ENCODE measurements at places on chromosomes 16 and 17.

GRCh38 chr17:6439951-6440350 is 4.3 kb upstream of the PIMREG start:
- peaks cover 3% of the 10 kb centered on the region for H3K36me3 ChIP-seq
- H3K27me3 ChIP-seq: peaks cover 4% of the 10 kb centered on the region
- peaks cover 10% of the 10 kb centered on the region for H3K4me1 ChIP-seq
- DNase-seq: no peak
- H3K27ac ChIP-seq: no peak overlapping the region
- H3K4me3 ChIP-seq: no peak overlapping the region

GRCh38 chr16:19137201-19138128 is 23.7 kb downstream of the ITPRIPL2 start:
- peaks cover 42% of the 10 kb centered on the region for H3K4me1 ChIP-seq
- H3K27ac ChIP-seq: peak overlapping the region; percentile 74
- no peak for DNase-seq
- no peaks in the 10 kb centered on the region for H3K27me3 ChIP-seq
- no peaks in the 10 kb centered on the region for H3K36me3 ChIP-seq

GRCh38 chr16:88560714-88561484 is 9.3 kb upstream of the ZC3H18 start:
- H3K4me3 ChIP-seq: no peak overlapping the region
- peak; percentile 44 for DNase-seq
- peaks cover 4% of the 10 kb centered on the region for H3K27me3 ChIP-seq
- no peaks in the 10 kb centered on the region for H3K36me3 ChIP-seq
- H3K27ac ChIP-seq: no peak overlapping the region

DNA sequence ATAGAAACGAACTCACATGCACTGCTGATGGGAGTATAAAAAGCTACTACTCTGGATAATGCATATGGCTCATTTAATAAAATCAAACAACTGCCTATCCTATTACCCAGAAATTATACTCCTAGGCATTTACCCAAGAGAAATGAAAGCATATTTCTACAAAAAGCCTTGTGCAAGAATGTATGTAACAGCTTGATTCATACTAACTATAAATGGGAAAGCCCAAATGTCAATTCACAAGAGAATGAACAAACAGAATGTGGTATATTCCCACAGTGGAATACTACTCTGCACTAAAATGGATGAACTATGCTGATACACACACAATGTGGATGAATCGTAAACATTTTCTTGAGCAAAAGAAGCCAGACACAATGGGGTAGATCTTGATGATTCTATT is 38.4 kb downstream of the KIAA0753 start:
- peaks cover 26% of the 10 kb centered on the region for H3K4me1 ChIP-seq
- H3K27me3 ChIP-seq: peaks cover 2% of the 10 kb centered on the region
- peaks cover 24% of the 10 kb centered on the region for H3K36me3 ChIP-seq
- DNase-seq: no peak
- H3K27ac ChIP-seq: no peak overlapping the region
- H3K4me3 ChIP-seq: no peak overlapping the region

GRCh38 chr17:75847614-75848522 is 3.7 kb upstream of the UNC13D start:
- no peak for DNase-seq
- H3K27me3 ChIP-seq: peaks cover 7% of the 10 kb centered on the region
- H3K4me3 ChIP-seq: peak overlapping the region; percentile 37
- peaks cover 20% of the 10 kb centered on the region for H3K36me3 ChIP-seq
- H3K4me1 ChIP-seq: peaks cover 38% of the 10 kb centered on the region
- H3K27ac ChIP-seq: peak overlapping the region; percentile 94

- no peak overlapping the region for H3K27ac ChIP-seq
- H3K4me1 ChIP-seq: peaks cover 14% of the 10 kb centered on the region
- no peak overlapping the region for H3K4me3 ChIP-seq
- no peak for DNase-seq
- peaks cover 12% of the 10 kb centered on the region for H3K27me3 ChIP-seq
- H3K36me3 ChIP-seq: no peaks in the 10 kb centered on the region
Observed at GRCh38 chr17:50511058-50511457, 2.8 kb downstream of the MYCBPAP start.

DNA sequence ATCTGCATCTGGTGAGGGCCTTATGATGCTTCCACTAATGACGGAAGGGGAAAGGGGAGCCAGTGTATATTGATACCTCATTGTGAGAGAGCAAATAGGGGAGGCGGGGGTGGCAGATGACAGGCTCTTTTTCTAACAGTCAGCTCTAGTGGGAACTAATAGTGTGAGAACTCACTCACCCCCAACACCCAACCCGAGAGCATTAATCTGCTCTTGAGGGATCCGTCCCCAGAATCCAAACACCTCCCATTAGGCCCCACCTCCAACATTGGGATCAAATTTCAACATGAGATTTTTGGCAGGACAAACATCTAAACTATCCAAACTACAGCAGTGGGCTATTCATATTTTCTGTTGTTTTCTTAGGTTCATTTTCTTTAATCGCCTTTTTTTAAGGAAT is 54.4 kb downstream of the BPTF start:
- H3K27me3 ChIP-seq: no peaks in the 10 kb centered on the region
- no peak overlapping the region for H3K27ac ChIP-seq
- no peak overlapping the region for H3K4me3 ChIP-seq
- H3K4me1 ChIP-seq: no peaks in the 10 kb centered on the region
- no peak for DNase-seq

GRCh38 chr17:7258731-7259554 is 3.3 kb downstream of the CLDN7 start:
- no peak overlapping the region for H3K4me3 ChIP-seq
- DNase-seq: no peak
- peaks cover 12% of the 10 kb centered on the region for H3K27me3 ChIP-seq
- H3K27ac ChIP-seq: peak overlapping the region; percentile 57
- H3K36me3 ChIP-seq: peaks cover 20% of the 10 kb centered on the region
- peaks cover 16% of the 10 kb centered on the region for H3K4me1 ChIP-seq

GRCh38 chr17:73788111-73788510 is 143.9 kb upstream of the SDK2 start:
- no peak overlapping the region for H3K27ac ChIP-seq
- no peak for DNase-seq
- peaks cover 13% of the 10 kb centered on the region for H3K4me1 ChIP-seq

DNA sequence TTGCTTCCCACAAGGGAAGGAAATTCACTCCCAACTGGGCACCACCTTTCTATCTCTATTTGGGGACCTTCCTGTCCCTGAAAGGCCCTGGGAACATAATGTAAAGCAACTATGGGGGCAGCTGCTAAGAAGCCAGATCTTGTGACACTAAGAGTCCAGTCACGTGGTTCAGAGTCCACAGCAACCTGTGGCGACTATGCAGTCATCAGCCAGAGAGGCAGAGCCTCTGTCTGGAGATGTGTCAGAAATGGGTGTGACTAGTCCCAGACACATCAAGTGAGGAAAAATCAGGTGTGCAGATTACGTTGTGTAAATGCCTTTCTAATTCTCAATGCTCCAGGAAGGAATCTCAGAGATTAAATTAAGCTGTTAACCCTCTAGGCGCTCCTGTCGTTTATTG is 26.6 kb upstream of the SKAP1 start:
- H3K4me1 ChIP-seq: peaks cover 7% of the 10 kb centered on the region
- H3K4me3 ChIP-seq: no peak overlapping the region
- H3K27me3 ChIP-seq: peaks cover 3% of the 10 kb centered on the region
- peaks cover 5% of the 10 kb centered on the region for H3K36me3 ChIP-seq

GRCh38 chr16:65500007-65500406 is 378.1 kb upstream of the CDH11 start:
- no peak overlapping the region for H3K27ac ChIP-seq
- H3K4me1 ChIP-seq: no peaks in the 10 kb centered on the region
- DNase-seq: no peak
- no peak overlapping the region for H3K4me3 ChIP-seq

DNA sequence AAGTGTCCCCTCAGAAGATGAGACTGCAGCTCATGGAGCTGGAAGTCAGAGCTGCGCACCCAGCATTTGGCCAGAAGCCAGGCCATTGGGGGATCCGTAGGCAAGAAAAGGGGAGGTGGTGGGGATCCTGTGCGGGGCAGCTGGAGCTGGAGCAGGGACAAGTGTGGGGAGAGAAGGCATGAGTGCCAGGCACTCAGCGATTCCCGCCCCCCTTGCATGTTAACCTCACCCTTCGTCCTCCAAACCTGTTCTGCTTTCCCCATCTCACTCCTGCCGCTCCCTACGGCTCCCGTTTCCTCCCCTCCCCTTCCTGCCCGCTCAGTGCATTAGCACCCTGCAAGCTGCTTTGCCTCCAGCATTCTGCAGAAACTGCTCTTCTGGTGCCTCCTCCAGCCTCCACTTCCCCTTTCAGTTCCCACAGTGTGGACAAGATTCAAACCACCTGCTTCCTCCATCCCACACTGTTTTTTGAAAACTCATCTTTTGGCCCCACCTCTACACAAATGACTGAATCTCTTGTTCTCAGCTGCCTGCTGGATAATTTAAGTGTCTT is 5.6 kb downstream of the ALOX15 start:
- no peak overlapping the region for H3K4me3 ChIP-seq
- H3K27ac ChIP-seq: no peak overlapping the region
- H3K4me1 ChIP-seq: peaks cover 24% of the 10 kb centered on the region

GRCh38 chr16:56700195-56700594 is 17.9 kb downstream of the MT1X start:
- no peak for DNase-seq
- no peak overlapping the region for H3K27ac ChIP-seq
- no peak overlapping the region for H3K4me3 ChIP-seq
- H3K36me3 ChIP-seq: no peaks in the 10 kb centered on the region

GRCh38 chr17:77375108-77375916 is 234.5 kb downstream of the SEC14L1 start:
- no peak for DNase-seq
- peaks cover 24% of the 10 kb centered on the region for H3K27me3 ChIP-seq
- peaks cover 15% of the 10 kb centered on the region for H3K36me3 ChIP-seq
- peaks cover 74% of the 10 kb centered on the region for H3K4me1 ChIP-seq
- peak overlapping the region; percentile 99 for H3K4me3 ChIP-seq
- H3K27ac ChIP-seq: peak overlapping the region; percentile 91

- H3K36me3 ChIP-seq: no peaks in the 10 kb centered on the region
- H3K4me1 ChIP-seq: peaks cover 14% of the 10 kb centered on the region
- no peak for DNase-seq
- H3K27me3 ChIP-seq: peaks cover 3% of the 10 kb centered on the region
Observed at GRCh38 chr16:74563828-74564263, 43.1 kb downstream of the GLG1 start.

GRCh38 chr16:2031081-2031577 is 4.4 kb downstream of the NHERF2 start:
- no peak for DNase-seq
- H3K36me3 ChIP-seq: no peaks in the 10 kb centered on the region
- no peak overlapping the region for H3K27ac ChIP-seq
- peaks cover 6% of the 10 kb centered on the region for H3K27me3 ChIP-seq
- no peak overlapping the region for H3K4me3 ChIP-seq

DNA sequence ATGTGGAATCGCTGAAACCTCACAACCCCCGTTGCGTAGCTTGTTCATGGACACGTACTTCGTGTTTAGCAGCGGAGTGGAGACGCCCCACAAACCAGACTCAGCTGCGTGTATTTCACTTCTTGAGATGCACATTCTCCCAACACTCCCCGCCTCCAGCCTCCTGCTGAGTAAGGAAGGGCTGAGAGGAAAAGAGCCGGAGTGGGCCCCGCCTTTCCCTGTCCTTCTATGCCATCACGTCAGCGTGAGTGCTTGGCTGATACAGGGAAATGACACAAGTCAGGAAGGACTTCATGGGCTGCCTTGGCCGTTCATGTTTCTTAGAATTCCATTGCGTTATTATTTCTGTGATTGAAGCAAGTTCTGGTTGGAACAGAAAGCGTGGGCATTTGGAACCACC is 68.6 kb upstream of the CBX4 start:
- peaks cover 4% of the 10 kb centered on the region for H3K27me3 ChIP-seq
- DNase-seq: no peak
- no peaks in the 10 kb centered on the region for H3K4me1 ChIP-seq
- no peak overlapping the region for H3K4me3 ChIP-seq
- H3K36me3 ChIP-seq: no peaks in the 10 kb centered on the region
- H3K27ac ChIP-seq: no peak overlapping the region

- H3K27ac ChIP-seq: no peak overlapping the region
- no peaks in the 10 kb centered on the region for H3K4me1 ChIP-seq
- DNase-seq: no peak
Observed at GRCh38 chr16:5502944-5503343, 405.3 kb upstream of the EEF2KMT start.

DNA sequence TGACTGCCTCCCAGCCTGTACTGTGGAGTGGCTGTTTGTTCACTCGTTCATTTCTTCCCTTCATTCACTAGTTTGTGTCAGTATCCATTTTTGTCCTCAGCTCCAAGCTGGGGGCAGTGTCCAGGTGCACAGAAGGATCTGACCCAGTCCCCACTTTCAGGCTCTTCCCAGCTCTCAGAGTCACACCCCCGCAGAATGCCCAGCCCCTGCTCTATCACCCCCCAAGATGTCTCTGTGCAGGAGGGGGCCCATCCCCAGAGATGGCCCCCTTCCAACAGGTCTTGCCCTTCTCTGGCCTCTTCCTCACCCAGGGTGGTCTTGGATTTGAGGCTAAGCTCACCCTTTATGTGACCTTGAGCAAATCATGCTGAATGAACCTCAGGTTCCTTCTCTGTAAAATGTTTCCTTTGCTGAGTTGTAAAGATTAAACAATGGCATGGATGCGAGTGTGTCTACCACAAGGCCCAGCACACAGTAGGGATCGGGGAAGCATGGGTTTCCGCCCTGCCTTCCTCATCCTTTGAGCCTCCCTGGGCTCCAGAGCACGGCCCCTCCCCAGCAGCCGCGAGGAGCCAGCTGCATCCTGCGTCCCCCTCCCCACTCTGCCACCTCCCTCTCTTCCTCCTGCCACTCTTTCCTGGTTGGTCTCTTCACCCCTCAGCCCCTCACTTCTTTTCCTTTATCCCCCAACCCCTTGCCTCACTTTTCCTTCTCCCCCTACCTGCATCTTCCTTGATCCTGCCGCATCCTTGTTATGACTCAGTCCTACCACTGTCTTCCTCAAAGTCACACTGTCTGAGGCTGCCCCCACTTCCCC is 2.8 kb downstream of the FBXL19 start:
- H3K27ac ChIP-seq: peak overlapping the region; percentile 97
- H3K27me3 ChIP-seq: peaks cover 22% of the 10 kb centered on the region
- DNase-seq: no peak
- H3K4me3 ChIP-seq: peak overlapping the region; percentile 94
- peaks cover 24% of the 10 kb centered on the region for H3K4me1 ChIP-seq

DNA sequence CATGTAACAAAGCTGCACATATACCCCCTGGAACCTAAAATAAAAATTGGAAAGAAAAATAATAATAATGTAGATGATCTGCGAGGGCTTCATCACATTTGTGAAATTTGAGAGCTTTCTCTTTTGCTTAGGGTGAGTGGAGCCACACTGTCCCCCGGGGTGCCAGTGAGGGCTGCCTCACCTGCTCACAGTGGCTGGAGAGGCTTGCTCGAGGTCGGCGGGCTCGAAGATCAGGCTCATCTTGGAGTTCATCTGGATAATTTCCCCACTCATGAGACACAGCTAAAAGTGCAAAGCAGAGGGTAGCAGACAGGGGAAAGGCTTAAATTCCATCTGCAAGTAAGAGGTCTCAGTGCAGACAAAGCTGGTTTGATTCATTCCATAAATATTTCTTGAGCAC is 123.8 kb downstream of the DNAH3 start:
- peaks cover 4% of the 10 kb centered on the region for H3K4me1 ChIP-seq
- no peak overlapping the region for H3K4me3 ChIP-seq
- no peak for DNase-seq
- peaks cover 2% of the 10 kb centered on the region for H3K27me3 ChIP-seq
